D721Med (cell line): ENCODE measurements at places on chromosomes 7 and 10.

DNA sequence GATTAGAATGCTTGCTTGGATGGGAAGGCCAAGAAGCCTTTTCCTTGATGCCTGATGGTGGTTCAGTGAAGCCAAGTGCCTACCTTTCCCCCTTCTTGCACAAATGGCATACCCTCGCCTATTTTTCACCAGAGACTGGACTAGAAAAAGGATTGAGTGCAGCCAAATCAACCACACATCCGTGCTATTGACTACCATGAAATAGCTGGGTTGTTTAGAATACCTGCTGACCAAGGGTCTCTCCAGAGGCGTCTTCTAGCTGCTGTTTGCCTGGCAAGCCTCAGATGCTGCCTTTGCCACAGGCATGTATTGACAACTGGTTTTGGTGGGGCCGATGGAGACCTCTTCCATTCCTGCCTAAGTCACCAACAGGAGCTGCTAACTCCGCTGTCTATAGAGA is 146.5 kb downstream of the NRF1 start:
- DNase-seq: no peak

DNA sequence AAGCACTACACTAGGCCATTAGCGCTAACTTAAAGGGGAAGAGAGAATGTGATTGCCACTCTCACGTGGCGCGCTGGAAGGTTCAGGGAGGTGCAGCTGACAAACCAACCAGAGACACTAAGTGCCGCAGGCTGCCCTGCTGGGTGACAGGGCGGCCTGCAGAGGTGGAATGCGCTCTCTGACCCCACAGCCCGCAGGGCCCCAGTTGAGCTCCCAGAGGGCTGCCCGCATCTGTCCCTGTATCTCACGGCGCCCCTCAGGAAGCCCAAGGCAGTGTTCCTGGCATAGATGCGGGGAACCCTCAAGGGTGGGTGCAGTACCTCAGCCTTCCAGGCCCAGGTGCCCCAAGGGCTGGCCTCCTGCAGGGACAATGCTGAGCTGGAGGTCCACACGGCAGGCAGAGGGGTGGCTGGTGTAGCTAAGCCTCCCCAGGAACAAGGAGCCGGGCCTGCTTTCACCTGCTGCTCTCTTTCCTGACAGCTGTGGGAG is 66.6 kb downstream of the CALML3 start:
- no peak for DNase-seq

GRCh38 chr10:99827936-99828335 is 45.5 kb downstream of the ABCC2 start:
- DNase-seq: no peak

DNA sequence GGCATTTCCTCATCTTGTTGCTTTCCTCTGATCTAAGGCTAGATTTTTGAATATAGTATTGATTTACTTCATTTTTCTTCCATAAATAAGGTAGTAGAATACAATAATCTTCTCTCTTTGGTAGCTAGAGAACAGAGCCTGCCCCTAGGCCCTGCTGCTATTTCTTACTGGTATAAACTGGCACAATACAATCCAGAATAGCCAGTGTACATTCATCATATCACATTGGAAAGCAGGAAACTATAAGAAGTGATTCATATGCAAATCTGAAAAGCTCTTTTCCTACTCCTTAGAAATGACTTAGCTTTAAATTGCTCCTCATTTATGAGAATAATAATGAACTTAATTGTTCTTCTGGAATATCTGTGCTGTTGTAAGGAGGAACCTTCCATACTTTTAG is 100.2 kb downstream of the KCND2 start:
- no peak for DNase-seq

DNA sequence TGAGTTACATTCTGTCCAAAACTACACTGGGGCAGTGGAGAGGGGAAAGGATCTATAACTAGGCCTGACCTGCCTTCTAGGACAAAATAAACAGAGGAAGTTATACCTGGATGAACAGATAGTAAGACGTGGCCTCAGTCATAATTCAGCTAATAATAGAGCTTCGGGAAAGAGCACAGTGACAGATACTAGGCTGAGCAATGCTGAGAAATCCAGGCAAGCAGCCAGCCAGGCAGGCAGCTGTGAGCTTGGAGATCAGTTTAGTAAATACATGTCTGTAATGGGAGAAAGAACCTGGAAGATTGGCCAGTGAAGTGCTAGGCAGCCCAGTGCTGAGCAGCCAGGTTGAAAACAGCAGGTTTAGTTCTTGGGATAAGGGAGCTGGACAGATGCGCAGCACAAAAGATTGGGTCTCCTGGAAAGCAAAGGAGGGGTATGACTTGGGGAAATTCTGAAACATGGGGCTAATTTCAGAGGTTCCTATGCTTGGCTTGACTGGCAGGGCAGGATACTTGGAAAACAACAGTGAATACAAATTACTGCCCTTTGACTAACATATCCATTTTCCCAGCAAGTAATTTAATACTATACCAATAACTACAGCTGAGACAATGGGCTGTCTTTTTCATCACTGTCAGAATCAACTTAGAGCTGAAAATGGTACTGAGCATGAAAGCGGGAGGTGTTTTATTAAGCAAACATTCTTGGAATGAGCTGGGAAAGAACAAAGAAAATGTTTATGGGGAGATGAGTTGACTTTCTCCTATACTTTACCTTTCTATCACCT is 140.8 kb downstream of the DGKB start:
- DNase-seq: no peak

GRCh38 chr10:71246591-71247413 is 34.4 kb downstream of the UNC5B start:
- no peak for DNase-seq

DNA sequence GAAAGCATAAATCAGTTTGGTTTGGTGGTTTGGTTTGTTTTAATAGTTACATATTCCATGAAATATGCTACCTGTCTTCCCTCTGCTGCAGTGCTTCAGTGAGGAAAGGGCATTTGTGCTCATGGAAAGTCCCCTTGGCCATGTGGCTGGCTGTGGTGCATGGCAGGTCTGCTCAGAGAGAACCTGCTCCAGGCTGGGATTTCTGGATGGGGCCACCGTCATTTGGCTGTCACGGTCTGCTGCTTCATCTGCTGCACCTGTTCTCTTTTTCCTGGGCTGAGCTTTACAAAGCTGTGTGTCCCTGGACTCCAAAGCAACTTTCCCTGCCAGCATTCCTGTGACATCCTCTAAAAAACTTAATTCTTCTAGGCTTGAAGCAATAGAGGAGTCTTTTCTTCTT is 8.9 kb downstream of the CDK14 start:
- DNase-seq: no peak

- DNase-seq: no peak
Observed at GRCh38 chr10:125409756-125410155, 249.4 kb upstream of the CTBP2 start.

DNA sequence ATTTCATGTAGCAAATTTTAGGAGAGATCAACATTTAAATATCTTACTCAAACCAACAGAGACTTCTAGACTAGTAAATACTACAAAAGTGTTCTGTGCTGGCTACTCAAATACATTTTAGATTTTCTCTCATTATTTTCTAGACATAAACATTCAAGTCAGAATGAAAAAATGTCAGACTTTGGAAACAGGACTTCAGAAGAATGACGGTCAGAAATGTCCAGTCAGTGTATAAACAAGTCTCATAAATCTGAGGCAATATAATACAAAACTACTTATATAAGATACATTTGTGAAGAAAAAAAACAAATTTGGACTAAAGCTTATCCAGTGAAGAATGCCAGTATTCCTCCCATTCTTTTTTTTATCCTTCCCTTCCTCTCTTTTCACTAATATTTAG is 25.9 kb downstream of the RNLS start:
- no peak for DNase-seq

DNA sequence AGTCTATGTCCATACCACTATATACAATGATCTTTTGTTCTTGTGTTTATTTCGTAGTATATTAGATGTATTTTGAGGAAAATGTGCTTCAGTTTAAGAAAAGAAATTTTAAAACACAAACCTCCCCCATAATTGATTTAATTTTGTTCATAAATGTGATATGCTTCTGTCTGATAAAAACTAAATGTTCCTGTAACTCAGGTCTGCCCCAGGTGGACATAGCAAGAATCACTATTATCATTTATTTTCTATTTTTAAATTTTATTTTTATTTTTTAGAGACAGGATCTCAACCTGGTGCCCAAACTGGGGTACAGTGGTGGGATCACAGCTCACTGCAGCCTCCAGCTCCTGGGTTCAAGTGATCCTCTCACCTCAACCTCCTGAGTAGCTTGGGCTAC is 43.2 kb downstream of the BEND7 start:
- DNase-seq: no peak

- no peak for DNase-seq
Observed at GRCh38 chr10:94224656-94225055, 138.1 kb downstream of the NOC3L start.

GRCh38 chr10:114718374-114718773 is 60.3 kb upstream of the ABLIM1 start:
- no peak for DNase-seq

GRCh38 chr7:23117841-23118240 is 12.3 kb downstream of the KLHL7 start:
- peak; percentile 26 for DNase-seq

DNA sequence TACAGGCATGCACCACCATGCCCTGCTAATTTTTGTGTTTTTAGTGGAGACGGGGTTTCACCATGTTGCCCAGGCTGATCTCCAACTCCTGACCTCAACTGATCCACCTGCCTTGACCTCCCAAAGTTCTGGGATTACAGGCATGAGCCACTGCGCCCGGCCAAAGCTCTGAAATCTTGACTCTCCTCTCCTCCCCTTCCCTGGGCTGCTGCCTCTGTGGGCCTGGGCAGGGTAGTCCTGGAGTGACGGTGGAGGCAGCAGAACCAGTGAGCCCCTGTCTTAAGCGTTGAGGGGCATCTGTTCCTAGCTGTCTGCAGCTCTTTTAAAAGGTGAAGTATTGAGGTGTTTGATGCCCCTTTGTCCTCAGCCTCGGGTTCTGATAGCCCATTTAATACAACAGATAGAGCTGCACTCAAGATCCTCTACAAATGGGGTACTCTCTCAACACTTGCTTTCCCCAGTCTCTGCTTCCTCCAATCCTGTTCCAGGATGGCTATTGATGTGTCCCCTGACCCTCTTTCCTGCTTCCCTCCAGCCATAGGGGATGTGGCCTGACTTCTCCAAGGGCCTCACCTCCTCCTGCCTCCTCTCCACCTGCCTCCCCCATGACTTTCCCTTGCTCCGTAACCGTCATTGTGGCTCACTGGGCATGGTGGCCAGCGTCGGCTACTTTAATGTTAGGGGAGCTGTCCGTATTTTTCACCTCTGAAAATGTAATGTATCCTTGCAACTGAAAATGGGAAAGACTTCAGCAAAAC is 442.5 kb downstream of the GLRX3 start:
- DNase-seq: no peak

DNA sequence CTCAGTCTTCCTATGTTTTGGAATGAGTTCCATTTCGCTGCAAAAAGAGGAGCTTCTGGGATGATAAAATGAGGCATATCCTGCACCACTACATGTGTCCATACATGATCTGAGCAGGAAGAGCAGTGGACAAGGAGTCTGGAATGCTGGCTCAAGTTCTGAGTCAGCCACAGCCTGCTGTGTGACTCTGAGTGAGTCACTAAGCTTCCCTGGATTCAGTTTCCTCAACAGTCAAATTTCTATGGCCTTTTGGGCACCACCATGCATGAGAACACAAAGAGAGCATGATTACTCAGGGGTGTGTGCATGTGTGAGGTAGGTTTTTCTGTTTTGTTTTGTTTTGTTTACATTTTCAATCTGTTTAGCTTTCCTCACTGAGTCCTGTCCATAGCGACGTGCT is 254.6 kb downstream of the ANKRD30A start:
- DNase-seq: no peak

- no peak for DNase-seq
Observed at GRCh38 chr10:102004376-102004775, 51.6 kb downstream of the ARMH3 start.

DNA sequence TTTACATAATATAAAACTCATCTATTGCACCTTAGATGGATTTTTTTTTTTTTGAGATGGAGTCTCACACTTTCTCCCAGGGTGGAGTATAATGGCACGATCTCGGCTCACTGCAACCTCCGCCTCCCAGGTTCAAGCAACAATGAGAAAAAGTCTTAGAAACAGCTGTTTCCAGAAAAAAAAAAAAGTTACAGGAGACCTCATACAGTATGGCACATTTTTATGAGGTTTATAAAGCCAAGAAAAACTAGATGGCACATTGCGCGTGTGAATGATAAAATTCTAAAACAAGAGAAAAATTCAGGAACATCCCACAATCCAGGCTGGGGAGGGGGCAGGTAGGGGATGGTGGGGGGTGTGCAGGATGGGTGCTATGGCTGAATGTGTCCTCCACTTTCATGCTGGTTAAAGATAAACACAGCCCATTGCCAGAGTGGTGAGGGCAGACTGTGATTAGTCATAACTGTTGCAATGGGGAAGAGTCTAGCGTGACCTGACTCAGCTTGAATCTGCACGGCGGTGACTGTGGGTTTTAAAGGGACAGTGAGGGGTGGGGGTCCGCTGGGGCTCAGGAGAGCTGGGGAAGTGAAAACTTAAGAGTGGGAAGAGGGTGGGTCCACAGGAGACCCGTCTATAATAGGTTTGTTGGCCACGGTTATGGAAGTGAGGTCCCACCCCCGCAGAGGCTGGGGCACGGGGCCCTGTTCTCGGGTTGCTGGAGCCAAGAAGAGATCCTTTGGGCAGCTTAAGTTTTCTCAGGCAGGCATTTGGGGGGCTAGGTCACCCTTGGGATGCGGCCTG is 11.9 kb upstream of the LRRC27 start:
- DNase-seq: no peak

GRCh38 chr10:30973737-30974136 is 57.9 kb downstream of the ZNF438 start:
- DNase-seq: no peak

GRCh38 chr7:80508440-80508839 is 3.4 kb downstream of the GNAT3 start:
- DNase-seq: no peak

DNA sequence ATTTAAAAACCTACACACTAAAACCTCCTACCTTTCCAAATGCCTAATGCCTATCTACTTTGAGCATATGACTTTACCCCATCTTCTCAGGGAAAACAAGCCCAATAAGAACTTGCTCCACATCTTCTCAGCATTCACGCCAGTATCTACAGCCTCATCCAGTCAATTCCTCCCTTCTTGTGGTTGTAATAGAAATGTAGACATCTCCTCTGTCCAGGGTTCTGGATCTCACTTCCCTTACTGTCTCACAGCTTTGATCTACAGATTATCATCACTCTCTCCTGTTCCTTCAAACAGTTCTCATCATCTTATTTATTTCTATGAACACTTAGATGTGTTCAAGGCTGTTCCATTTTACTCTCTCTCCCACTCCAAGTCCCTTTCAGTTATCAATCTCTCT is 70.4 kb upstream of the NOBOX start:
- DNase-seq: no peak

DNA sequence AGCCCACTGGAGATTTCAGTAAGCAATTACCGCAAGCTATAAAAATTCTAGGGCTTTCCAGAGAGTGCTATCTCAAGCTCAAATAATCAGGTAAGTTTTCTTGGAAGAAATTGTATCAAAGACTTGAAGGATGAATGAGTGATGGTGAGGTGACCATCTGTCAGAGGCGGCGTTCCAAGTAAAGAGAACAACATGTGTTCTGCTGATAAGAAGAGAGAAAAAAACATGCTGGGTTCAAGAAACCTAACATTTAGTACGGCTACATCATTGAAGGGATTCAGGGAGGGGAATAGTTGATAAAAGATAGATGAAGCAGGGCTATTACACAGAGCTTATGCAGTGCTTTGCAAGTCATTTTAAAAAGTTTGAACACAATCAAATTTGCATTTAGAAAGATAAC is 100.7 kb downstream of the GNAI1 start:
- no peak for DNase-seq

GRCh38 chr10:72037811-72038210 is 50.5 kb downstream of the SPOCK2 start:
- DNase-seq: no peak

GRCh38 chr10:124019886-124020797 is 73.3 kb downstream of the CHST15 start:
- DNase-seq: no peak

GRCh38 chr7:100572949-100573675 is 588 bp downstream of the SAP25 start:
- no peak for DNase-seq
